ENCODE measurements at places on chromosomes 6 and 20. TPM values are rescaled to one million over a fixed set of nuclear protein-coding genes. Genes with fewer than 3 reads are reported as not detected.

The SRMS gene
- not detected for total RNA-seq

The TMEM74B gene
- total RNA-seq = not detected

The NNAT gene
- 0.36 TPM for total RNA-seq

The UBD gene
- 0.62 TPM for total RNA-seq

The RNF182 gene
- total RNA-seq = 6.5 TPM

The TRIM10 gene
- not detected for total RNA-seq

The ARMC12 gene
- not detected for total RNA-seq

The MGME1 gene
- 26.6 TPM for total RNA-seq

The CNR1 gene
- 4.4 TPM for total RNA-seq

The AGER gene
- total RNA-seq = 0.69 TPM

The DUSP15 gene
- total RNA-seq = 16.4 TPM

The RSPH9 gene
- 0.31 TPM for total RNA-seq

The DNMT3B gene
- total RNA-seq = 1.0 TPM

The PBOV1 gene
- total RNA-seq = not detected

The CTSZ gene
- total RNA-seq = 123 TPM

The SNPH gene
- 7.0 TPM for total RNA-seq

The COL12A1 gene
- total RNA-seq = 24.4 TPM

The NR2E1 gene
- total RNA-seq = not detected

The VGLL2 gene
- not detected for total RNA-seq

The LYRM2 gene
- total RNA-seq = 41.0 TPM

The CLPSL2 gene
- total RNA-seq = not detected

The BMP2 gene
- total RNA-seq = 0.36 TPM

The TREM1 gene
- total RNA-seq = not detected

The TRAPPC3L gene
- not detected for total RNA-seq

The SASH1 gene
- total RNA-seq = 48.2 TPM

The HRH3 gene
- not detected for total RNA-seq

The HDGFL1 gene
- total RNA-seq = not detected

The DLK2 gene
- total RNA-seq = not detected

The BTN1A1 gene
- total RNA-seq = not detected

The WFDC10B gene
- not detected for total RNA-seq
